Activated gamma-delta T cell (primary cell): ENCODE measurements at places on chromosomes 13 and 19.

- DNase-seq, result no peak
Observed at GRCh38 chr19:55246462-55247451, 12.1 kb downstream of the PPP6R1 start.

GRCh38 chr13:44079413-44080205, 199.9 kb downstream of the LACC1 start:
- DNase-seq, result no peak

DNA sequence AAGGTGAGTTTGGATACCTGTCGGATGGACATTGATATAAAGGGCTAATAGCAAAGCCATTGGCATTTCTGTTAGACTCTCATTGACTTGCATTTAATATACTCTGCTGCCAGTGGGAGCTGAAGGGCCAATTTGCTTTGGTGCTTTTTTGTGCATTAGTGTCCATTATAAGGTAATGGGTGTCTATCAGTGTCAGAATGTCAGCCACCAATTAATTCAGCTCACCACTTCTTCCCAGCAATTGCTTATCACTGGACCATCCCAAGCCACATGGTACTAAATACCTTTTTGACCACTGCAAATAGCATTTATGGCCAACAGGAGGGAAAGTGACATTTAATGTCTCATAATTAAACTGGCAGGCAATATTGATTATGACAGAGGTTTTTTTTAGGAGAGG, 317.8 kb downstream of the TEX29 start:
- DNase-seq, result no peak

DNA sequence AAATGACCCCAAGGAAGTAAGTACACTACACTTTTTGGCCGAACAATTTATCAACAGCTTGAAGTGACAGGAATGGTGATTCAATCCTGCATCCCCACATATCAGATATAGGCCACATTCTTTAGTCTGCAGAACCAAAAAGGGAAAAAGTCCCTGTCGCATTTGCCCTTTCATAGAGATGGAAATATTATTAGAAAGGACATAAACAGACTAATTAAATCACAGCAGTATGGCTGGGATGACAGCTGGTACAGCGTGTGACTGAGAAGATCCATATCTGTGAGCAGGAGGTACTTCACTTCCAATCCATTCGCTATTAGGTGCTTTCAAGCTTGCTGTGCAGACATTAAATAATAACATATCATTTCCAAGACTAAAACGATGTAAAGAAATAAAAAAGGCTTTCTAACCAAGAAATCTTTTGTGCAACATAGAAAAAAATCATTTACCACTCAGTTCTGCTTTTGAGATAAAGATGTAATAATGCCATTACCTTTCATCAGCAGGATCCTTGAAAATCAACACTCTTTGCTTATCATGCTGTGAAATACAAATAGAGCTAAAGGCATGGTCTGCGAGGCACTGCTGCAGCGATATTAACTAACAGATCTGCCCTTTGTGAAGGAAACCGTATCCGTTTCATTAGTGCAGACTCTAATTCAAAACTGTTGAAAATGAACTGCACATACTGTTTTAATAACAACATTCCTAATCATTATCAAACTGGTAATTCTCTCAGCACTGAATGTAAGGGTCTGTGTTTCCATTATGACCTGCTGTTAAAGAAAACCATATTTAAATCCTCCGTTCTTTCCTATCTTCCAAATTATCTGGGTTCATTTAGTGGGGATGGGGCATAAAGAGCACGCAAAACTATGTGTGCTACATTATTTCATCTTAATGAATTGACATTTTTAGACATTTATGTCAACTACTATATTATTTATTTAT, 245.6 kb downstream of the DACH1 start:
- no peak for DNase-seq

DNA sequence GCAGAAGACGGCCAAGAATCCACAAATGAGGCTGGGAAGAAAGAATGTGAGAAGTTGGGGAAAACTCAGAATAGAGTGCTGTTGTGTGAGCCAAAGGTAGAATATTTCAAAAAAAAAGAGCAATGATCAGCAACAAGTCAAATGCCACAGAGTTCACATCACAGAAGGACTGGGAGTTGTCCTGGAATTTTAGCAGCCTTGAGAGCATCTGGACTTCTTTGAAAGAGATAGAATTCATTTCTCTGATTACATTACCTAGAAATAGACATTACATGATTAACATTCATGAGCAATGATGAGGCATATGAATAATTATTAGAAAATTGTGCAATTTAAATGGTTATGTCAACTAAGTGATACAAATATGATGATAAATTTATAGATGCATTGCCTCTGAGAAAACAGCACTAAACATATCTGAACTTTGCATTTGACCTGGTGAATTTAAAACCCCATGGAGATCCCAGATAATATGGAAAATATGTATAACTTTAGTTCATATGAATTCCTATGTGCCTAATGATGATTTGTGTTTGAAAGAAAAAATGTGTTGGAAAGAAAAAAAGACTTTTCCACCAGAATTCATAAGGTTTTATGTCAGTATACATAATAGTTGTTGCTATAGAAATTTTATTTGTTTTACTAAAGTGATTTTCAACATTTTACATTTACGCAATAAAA, 186.2 kb downstream of the POSTN start:
- DNase-seq, result no peak

GRCh38 chr19:5403968-5404640, 51.1 kb upstream of the ZNRF4 start:
- DNase-seq, result no peak

DNA sequence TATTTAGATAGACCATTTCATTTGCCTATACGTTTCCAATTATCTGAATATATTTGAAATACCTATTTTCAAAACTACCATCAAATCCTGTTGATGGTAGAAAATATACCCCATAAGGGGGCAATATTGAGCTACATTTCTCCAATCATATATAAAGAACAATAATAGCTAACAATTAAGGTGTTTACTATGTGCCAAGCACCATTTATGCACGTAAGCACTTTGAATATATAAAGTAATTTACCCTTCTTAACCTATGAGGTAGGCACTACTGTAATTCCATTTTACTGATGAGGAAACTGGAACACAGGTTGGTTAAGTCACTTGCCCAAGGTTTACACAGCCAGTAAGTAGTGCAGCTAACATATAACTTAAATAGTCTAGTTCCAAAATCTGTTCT, 79.2 kb downstream of the UBL3 start:
- DNase-seq, result no peak

- no peak for DNase-seq
Observed at GRCh38 chr13:21608961-21609360, 5.0 kb upstream of the MICU2 start.

DNA sequence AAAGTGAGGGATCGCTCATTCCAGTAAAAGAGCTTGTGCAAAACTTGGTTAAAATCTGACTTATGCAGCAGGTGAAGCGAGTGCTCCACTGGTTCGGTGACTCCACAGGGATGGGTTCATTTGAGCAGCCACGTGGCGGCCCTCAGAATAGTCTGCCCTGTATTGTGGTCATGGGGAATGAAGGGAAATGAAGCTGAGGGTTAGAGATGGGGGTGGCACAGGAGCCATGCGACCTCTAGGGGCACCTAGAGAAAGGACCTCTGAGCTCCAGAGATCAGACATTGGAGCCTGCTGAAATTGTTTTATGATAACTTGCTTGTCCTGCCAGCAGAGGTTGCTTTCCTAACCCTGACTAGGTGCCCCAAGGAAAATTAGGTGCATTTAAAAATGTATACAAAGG, 26.6 kb downstream of the CBY2 start:
- no peak for DNase-seq

DNA sequence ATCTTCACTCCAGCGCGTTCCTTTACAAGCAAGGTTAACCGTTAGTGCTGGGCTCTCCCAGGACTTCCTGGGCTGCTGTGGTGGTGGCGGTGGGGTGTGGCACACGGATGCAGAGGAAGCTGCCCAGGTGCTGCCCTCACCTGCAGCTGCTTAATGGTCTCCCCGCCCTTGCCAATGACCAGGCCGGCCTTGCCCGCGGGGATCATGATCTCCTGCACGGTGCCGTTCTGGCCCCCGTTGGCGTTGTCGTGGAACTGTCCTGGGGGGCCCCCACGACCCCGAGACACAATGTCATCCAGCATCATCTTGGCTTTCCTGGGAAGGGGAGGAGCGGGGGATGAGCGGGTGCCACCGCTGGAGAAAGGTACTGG, 6.1 kb downstream of the KHSRP start:
- no peak for DNase-seq

GRCh38 chr13:97477844-97478243, 43.9 kb downstream of the RAP2A start:
- no peak for DNase-seq

DNA sequence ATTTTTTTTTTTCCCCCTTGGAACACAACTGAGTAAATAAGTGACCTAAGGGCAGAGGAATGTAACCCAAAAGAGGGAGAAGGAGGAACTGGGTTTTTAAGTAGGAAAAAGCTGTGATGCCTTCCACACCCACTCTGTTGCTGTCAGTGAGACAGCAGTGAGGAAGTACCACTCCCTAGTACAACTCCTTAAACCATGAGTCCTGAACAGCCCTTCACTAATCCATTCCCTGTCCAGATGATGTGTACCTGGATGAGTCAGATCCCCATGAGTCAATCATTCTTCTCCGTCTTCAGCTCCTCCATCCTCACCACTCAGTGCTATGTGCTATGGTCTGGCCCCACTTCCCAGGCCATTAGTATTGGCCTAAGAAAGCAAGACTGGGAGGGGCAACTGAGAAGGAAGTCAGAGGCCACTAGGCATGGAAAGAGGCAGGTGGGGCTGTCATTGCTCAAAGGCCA, 12.9 kb upstream of the CXCL17 start:
- DNase-seq, result no peak

GRCh38 chr19:29263305-29264135, 50.6 kb upstream of the UQCRFS1 start:
- no peak for DNase-seq

- DNase-seq, result no peak
Observed at GRCh38 chr19:45693106-45693788, 781 bp downstream of the QPCTL start.

GRCh38 chr13:69331245-69331644, 776.4 kb upstream of the ATXN8OS start:
- no peak for DNase-seq

DNA sequence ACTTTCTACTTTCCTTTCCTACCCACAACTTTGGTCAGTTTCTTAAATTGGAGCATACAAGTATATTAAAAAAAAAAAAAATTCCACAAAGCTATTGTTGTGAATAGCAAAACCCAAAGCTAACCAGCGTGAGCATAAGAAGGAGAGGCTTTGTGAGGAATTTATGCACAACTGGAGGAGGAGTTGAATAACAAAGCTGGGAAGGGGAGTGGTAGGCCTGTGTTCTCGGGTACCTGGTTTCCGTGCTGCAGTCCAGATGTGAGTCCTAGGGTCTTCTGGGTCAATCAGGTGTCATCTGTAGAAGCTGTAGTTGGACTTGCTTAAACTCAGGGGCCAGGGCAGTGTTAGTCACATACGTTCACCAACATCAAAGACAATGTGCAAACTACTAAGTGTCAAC, 422.5 kb upstream of the SGCG start:
- no peak for DNase-seq

GRCh38 chr13:23510544-23510916, 59.7 kb upstream of the TNFRSF19 start:
- no peak for DNase-seq

GRCh38 chr19:12723381-12723640, 421 bp downstream of the TNPO2 start:
- no peak for DNase-seq

DNA sequence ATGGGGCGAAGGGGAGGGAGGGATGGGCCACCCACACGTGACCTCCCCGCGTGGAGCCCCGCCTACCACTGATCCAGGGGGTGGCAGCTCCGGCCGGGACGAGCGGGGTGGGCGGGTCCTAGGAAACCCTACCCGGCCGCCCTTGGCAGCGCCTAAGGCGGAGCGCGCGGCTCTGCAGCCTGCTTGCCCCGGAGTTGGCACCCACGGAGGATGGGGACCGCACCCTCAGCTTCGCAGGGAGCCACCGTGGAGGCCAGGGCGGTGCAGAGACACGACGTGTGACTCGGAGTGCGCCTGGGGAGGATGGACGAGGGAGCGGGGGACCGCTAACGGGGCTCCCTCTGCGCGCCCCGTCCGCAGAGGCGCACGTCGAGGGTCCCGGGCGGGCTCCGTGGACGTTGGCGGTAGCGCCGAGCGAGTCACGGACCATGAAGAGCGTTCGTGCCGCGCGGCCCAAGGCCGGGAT, at the start of gene RGS9BP:
Gene RGS9BP (plus strand): TSS at position 129 of the 466 bp plus-strand sequence. CDS start 416 bp downstream, outside the sequence.
- peak; percentile 56 for DNase-seq

- DNase-seq, result no peak
Observed at GRCh38 chr13:24911133-24911908, 147.4 kb downstream of the RNF17 start.

DNA sequence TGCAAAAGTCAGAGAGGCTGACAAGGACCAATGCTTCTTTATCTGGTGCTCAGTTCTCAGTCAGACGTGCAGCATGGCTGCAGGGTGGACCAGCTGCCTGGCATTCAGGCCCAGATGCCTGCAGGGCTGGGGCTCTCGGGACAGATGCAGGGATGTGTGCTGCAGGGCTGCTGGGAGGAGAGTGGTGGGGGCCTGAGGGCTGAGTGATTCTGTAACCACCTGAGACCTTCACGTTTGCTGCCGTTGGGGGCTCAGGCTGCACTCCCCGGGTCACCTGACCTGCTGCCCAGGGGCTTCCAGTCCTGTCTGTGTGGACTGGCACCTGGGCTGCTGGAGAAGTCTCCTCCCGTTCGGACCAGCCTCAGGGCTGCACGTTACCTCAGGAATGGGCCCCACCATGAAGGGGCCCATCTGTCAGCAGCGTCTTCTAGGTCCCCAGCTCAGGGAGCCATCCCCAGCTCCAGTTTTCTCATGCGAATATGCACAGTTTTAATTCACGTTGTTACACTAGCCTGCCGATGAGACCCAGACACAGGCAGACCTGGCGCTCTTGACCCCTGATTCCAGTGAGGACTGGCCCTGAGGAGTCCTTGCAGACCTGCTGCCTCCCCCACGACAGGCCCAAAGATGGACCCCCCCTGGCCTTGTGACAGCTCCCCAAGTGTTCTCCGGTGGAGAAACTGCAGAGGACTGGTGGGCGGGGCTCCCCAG, 16.9 kb downstream of the KCTD15 start:
- no peak for DNase-seq

- DNase-seq, result no peak
Observed at GRCh38 chr13:79525064-79525857, 44.3 kb downstream of the NDFIP2 start.

GRCh38 chr13:39656325-39656677, 839 bp downstream of the COG6 start:
- DNase-seq, result no peak

DNA sequence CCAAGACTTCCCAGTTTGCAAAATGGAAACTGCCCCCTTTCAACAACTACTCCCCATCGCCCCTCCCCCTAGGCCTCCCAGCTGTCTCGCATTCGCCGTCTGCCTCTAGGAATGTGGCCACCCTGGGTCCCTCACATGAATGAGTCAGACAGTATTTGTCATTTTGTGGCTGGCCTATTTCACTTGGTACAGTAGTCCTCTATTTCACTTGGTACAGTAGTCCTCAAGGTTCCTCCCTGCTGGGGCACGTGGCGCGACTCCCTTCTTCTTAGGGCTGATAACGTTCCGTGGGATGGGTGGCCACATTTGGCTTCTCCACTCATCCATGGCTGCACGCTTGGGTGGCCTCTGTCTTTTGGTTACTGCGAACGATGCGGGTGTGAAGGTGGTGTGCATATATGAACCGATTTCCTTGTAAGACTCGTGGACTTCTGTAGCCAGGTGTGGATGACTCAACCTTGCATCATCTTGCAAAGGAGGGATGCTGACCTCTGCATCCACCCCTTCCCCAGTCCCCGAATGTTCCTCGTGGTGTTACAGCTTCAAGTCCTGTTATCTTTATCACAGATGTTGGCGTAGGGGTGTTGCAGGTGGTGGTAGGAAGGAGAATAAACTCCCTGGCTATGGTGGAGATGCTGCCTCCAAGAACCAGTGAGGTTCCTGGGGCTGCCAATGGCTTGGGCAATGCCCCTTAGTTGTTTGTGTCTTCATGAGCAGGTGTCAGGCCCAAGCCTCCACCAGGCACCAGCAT, 112.1 kb upstream of the SOX1 start:
- no peak for DNase-seq
